Fibroblast of skin of right biceps (primary cell): ENCODE measurements at places on chromosomes 2 and 18.

DNA sequence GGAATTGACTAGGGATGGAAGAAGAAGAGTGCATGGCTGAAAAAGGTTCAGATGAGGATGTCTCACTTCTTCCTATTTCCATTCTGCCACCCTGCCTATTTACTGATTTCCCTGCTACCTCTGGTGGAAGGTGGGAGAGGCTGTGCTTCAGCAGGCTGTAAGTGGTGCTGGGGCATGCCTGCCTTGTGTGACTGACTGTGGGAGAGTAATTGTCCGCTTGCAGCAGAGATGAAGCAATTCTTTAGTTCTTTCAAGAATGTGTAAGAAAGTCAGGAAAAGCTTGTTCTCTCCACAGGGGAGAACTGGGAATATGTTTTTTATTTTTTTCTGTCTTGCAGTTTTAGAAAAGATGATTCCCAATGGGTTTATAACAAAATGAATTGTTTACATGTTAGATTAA is 72.5 kb upstream of the NYAP2 start:
- no peak for DNase-seq

GRCh38 chr2:168307379-168307778 is 60.0 kb upstream of the STK39 start:
- DNase-seq: no peak

- DNase-seq: no peak
Observed at GRCh38 chr18:25724121-25724520, 366.3 kb downstream of the SS18 start.

GRCh38 chr2:23361152-23361551 is 23.8 kb upstream of the KLHL29 start:
- peak; percentile 38 for DNase-seq

- DNase-seq: peak; percentile 67
Observed at GRCh38 chr2:229921101-229921891, 513 bp downstream of the TRIP12 start.

GRCh38 chr2:42195559-42195958 is 26.4 kb downstream of the EML4 start:
- peak; percentile 74 for DNase-seq

DNA sequence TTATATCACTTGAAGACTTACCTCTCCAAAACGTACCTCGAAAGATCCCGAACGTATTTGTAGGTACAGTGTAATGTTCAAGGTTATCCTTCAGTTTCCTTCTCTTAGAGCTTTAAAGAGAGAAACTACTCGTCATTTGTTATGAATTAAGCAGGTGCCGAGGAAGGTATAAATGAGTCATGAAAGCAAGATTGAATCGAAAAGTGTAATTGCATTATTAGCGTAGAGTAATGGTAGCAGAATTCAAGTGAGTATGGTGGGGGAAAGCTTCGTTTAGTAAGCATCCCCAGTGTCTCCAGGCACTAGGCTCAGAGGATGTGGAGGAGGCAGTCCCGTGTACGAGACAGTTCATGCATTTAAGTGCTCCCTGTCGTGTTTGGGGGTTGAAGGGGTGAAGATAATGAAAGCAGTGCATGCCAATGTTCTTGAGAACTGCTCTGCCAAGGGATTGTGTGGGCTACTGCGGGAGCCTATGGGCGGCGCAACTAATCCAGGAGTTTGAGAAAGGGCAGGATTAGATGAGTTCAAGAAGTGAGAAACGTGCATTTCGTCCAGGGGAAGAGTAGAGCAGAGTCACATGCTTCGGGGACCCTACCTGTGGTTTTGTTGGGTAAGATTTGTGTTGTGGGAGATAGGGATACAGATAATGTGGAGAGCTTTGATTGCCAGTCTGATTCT is 858 bp downstream of the POLR1B start:
- DNase-seq: no peak

DNA sequence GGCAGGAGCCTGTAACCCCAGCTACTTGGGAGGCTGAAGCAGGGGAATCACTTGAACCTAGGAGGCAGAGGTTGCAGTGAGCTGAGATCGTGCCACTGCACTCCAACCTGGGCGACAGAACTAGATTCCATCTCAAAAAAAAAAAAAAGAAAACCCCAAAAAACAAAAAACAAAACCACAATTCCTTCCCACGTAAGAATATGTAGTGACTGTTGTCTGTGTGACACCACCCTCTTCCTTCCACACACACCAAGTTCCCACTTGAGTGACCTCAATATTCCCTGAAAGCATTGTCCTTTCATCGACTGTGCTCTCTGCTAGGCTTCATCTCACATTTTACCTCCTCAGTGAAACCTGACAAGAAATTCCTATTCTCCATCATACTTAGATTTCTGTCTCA is 8.8 kb upstream of the THADA start:
- DNase-seq: no peak

DNA sequence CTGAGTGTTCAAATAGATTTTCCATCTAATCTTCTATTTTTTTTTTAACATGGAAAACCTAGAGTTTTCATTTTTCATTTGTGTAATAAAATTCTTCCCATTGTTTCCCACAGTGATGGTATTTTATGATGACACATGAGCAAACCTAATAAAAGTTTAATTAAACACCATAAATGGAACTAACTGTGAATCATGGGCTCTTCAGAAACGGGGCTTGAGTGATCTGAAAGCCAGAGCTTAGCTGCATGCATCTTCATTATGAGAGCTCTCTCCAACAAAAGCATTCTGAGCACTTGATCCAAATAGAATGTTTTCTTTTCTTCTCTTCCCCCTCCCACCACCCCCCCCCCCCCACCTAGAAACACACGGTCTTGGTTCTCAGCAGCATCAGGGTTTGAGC is 82.1 kb upstream of the REV1 start:
- peak; percentile 35 for DNase-seq

GRCh38 chr2:121184248-121184862 is 100.6 kb downstream of the TFCP2L1 start:
- DNase-seq: no peak

GRCh38 chr2:189516546-189516945 is 64.0 kb downstream of the SLC40A1 start:
- no peak for DNase-seq
